HFFc6 (cell line): ENCODE measurements at places on chromosomes 11 and 22. TPM values are rescaled to one million over a fixed set of nuclear protein-coding genes. Genes with fewer than 3 reads are reported as not detected.
A peak's percentile ranks its signal among the peaks of the same experiment; 100 is the strongest.

DNA sequence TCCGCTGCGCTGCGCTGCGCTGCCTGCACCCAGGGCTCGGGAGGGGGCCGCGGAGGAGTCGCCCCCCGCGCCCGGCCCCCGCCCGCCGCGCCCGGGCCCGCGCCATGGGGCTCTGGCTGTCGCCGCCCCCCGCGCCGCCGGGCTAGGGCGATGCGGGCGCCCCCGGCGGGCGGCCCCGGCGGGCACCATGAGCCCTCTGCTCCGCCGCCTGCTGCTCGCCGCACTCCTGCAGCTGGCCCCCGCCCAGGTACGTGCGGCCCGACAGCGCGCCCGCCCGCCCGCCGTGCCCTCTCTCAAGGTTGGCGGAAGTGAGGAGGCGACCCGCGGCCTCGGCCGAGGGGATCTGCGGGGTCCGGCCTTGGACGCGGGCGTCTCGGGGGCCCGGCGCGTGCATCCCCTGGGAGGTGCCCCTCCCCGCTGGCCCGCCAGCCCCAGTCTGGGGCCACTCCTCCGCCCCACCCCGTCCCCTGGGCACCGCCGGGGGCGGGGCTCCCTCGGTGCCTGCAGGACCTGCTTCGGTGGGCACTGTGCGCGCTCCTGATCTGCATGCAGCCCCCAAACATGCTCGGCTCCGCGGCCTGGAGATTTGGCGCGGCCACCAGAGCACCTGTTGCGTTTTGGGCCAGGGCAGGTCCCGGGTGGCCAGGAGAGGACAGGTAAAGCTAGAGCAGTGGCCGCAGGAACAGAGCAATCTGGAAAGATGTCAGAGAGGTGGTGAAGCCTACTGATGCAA is 429 bp downstream of the VEGFB start:
- DNase-seq = no peak

DNA sequence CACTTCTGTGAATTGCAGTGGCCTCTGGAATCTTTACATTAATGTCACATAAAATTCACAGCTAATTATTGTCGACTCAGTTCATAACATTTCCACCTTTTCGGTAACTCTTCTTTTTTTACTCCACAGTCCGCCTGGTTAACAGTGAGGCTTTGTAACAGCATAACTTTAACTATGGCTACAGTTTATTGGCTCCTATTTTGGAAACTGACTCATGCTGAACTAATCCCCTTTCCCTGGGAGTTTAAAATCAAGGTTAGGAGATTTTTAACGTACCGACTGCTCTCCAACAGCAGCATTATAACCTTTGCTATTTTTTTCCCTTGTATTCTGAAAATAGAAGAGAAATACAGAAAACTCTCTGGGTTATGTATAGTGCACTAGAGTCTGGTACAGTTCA is 3.2 kb upstream of the POGLUT3 start:
- DNase-seq = peak; percentile 38

GRCh38 chr11:79472819-79473529 is 32.1 kb upstream of the TENM4 start:
- no peak for DNase-seq

DNA sequence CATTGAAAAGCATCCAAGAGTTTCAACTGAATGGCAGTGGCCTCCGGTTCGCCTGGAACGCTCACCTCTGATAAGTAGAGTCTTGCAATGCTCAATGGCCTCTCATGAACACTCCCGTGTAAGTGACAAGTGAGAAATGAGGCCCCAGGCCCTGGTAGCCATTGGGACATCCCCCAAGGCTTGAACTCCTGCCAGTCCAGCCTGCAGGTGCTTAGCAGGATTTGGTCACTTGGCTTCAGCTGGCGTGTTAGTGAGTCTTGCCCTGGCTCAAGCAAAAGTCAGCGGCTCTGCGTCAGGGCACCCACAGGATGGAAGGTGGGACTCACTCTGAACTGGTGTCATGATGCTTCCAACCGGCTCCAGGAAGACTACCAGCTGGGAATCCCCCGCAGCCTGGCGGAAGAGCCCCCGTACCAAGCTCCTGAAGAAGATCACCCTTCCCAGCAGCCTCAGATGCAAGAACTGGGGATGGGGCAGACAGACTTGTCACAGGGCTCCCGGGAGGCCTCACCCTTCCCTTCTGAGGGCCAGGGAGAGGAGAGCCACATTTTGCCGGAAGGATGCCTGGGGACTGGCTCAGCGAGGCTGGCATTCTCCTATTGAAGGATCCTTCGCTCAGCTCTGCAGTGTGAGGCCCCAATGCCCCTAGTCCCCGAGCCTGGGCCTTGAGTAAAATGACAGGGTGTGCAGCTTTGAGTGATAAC is 19.3 kb downstream of the MB start:
- DNase-seq = no peak

The CFL1 gene
- total RNA-seq = 2,078 to 2,342 TPM (median 2,288 TPM) in 3 replicates

GRCh38 chr11:66685276-66686099 is 7.8 kb upstream of the RBM4B start:
- no peak for DNase-seq

GRCh38 chr11:3051196-3052108 is 5.8 kb downstream of the CARS1 start:
- no peak for DNase-seq

GRCh38 chr22:28597665-28598064 is 82.0 kb downstream of the TTC28 start:
- no peak for DNase-seq

The ZNF280B gene
- 0.29 to 0.38 TPM (median 0.34 TPM) in 3 replicates for total RNA-seq

The FGF3 gene
- not detected in 3 replicates for total RNA-seq

DNA sequence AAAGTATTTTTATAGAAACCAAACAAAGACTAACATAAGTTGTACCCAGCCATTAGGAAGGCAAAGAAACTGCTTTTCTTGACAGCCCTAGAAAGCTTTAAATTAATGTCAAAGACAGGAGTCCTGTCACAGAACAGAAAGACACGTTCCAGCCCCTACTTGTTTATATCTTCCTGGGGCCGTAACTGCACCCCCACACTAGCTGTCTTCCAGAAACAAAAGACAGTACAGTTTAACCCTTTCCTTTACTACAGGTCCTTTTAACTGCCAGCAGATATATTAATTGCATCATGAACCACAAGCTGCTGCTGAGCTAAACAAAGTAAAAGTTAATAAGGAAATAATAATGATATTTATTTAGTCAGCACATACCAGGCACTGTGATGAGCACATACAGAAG is 20.3 kb upstream of the CFAP300 start:
- DNase-seq = no peak

The MS4A3 gene
- total RNA-seq = not detected in 3 replicates
